ENCODE measurements at places on chromosomes 2 and 18. TPM values are rescaled to one million over a fixed set of nuclear protein-coding genes. Genes with fewer than 3 reads are reported as not detected.

The L3MBTL4 gene
- 7.6 TPM for total RNA-seq

The SP5 gene
- 1.9 TPM for total RNA-seq

The PAIP2B gene
- 4.8 TPM for total RNA-seq

GRCh38 chr18:69674966-69675365 lies 272.7 kb downstream of the CD226 start:
- no peak for DNase-seq

- no peak for DNase-seq
These were observed 9.8 kb upstream of the SAP130 start for GRCh38 chr2:128037649-128038048.

DNA sequence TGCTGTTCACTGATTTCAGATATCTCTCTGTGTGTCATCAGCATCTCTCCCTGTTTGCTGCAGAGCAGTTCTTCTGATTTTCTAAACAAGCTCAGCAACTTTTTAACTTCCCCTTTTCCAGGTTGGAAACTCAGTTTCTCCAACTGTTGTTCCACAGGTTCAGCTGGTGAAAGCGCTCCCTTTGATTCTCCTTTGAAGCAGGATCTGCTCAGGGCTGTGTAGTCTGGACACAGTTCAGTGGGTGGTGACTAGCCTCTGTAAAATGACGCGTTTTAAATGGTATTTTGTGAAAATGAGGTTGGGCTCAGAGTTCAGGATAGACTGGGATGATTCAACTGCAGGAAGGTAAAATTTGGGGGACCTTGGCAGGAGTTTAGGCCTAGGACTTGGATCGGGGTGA lies 106.3 kb downstream of the TRIM43 start:
- DNase-seq, result no peak

DNA sequence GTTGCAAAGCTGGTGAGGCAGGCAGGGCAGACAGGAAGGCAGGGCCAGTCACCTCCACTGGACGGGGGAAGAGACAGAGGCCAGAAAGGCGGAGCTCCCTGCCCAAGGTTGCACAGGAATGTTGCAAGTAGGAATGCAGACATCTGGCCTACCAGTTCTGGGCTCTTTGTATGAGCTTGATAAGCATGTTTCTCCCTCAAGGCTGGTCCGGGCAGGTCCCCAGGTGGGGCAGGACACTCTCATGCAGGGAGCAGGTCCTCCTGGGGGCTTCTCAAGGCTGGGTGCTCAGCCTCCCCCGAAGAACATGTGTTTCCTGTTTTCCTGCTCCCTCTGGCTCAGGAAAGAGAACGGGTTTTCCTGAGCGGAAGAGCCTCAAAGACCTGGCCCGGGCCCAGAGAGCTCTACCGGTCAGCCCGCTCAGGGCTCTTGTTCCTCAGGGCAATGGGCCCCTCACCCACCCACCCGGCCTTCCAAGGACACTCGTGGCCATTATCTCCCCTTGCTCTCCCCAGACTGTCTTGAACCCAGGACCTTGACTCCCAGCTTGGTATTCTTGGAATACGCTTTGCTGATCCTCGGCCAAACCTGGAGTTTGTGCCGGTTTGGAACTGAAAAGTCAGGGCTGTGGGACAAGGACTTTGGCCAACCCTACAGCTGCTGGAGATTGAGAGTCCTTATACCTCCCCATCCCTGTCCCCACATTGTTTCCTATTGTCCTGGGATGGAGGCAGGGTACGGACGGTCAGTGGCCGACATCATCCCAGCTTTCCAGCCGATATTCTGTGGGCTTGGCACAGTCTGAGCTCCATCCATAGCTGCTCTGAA lies 87.7 kb upstream of the HAAO start:
- no peak for DNase-seq

DNA sequence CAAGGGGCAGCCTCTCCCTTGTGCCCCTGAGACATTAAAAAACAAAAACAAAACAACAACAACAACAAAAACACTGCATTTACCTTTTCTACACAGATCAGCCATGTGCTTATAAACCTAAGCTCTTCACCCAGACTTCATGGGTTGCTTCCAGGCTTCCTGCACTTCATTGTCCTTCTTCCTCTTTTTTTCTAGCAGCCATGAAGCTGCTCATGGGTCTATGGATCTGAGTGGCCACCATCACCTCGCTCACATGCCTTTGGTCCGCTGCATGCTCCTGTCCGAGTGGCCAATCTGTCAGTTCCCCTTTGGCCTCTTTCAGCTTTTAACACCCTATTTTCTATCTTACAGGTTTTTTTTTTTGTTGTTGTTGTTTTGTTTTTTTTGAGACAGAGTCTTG lies 9.0 kb upstream of the TET3 start:
- no peak for DNase-seq

GRCh38 chr2:188766471-188766856 lies 207.7 kb upstream of the COL3A1 start:
- DNase-seq, result no peak

- no peak for DNase-seq
These were observed 100.6 kb upstream of the ITGA4 start for GRCh38 chr2:181356526-181357130.

DNA sequence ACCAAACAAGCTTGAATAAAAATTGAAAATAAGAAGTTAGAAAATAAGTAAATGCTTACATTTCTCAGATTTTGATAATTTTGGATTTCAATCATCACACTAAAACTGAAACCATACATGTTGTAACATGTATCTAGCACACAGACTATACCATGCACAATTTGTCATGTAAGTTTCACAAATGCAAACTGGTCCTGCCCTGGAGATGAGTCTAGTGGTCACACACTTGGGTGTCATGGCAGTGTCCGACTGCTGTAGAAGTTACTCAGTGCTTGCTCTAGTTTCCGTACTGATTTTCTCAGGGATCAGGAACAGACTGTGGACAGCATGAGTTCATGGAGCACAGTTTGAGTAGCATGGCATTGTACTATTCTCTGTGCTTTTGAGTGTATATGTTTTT lies 182.9 kb upstream of the RMP24 start:
- no peak for DNase-seq

All from hepatocyte (in vitro differentiated cells).